NAMALWA (cell line): ENCODE measurements at places on chromosomes 5 and 9.

DNA sequence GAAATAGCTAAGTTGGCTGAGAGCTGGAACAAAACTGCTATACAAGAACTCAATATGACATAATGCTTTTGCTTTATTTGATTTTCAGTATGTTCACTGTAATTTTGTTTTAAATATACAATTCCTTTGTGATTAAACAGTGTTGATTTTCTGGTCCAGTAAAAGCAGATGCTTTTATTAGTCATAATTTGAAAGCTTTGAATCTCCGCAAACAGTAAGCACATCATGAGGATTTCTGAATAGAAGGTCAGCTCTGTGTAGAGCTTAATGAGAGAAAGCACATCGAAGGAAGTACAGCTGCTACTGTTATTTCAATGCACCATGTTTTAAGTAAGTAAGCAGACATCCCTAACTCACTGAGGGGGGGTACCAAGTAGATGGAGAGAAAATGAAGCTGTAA lies 701.3 kb upstream of the ACO1 start:
- DNase-seq, result no peak

- DNase-seq, result peak; percentile 38
Observed at GRCh38 chr9:77488439-77489126, 159.5 kb downstream of the GNA14 start.

- DNase-seq, result no peak
Observed at GRCh38 chr9:112599732-112600131, 113.1 kb downstream of the KIAA1958 start.

DNA sequence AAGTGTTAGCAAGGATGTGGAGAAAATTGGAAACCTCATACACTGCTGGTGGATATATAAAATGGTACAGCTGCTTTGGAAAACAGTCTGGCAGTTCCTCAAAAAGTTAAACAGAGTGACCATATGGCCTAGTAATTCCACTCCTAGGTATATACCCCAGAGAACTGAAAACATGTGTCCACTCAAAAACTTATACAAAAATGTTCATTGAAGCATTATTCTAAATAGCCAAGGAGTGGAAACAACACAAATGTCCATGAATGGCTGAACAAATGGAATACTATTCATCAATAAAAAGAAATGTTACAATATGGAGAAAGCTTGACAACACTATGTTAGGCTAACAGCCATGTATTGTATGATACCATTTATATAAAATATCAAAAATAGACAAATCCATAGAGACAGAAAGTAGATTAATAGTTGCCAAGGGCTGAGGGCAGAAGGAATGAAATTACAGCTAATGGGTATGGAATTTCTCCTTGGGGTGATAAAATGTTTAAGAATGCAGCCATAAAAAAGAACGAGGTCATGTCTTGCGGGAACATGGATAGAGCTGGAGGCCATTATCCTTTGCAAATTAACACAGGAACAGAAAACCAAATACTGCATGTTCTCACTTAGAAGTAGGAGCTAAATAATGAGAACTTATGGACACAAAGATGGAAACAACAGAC lies 33.6 kb upstream of the FBP1 start:
- DNase-seq, result no peak

DNA sequence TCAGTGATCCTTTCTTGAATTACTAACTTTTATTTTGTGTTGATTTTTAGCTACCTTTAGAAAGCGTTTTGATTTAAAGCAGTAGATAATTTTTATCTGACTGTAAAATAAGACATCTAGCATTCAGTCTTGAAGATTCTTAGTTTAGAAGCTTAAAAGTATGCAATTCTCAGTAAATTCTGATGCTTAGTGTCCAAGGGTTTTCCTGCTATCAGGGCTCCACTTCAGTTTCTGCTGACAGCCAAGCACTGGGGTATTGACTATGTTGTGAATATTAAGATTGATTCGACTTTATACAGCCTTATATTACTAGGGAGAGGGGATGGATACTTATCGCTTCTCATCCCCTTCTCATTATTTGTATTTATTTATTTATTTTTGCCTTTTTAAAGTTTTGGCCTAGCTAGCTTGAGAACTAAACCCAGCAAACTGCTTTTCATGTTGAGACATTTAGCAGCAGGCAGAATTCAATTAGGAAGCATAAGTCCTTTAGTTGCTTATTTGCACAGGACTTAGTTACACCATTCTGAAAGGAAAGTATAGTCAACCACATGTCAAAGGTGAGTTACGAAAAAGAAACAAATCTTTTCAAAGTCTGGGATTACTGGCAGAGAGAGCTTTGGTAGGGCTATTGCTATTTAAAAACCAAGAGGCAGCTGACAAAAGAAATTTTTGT lies 2.9 kb downstream of the PBX3 start:
- no peak for DNase-seq

- DNase-seq, result no peak
Observed at GRCh38 chr5:17852740-17853139, 218.5 kb downstream of the TAF11L14 start.

DNA sequence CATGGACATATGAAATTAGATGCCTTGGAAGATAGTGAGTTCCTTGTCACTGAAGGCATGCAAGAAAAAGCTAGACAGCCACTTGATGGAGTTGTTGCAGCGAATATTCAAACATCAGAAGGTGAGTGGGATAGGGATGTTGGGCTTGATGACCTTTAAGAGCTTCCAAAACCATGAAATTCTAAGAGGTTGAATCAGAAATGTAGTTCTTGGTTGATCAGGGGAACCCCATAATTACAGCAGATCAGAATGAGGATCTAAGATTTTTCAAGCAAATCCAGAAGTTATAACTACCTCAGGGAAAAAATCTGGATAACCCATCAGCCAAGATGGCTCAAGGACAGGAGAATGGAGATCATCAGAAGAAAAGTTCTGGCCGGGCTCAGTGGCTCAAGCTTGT lies 244.3 kb upstream of the NR4A3 start:
- no peak for DNase-seq

GRCh38 chr5:31133488-31133887 lies 60.0 kb upstream of the CDH6 start:
- no peak for DNase-seq

GRCh38 chr5:150583541-150584225 lies 56.8 kb upstream of the SYNPO start:
- DNase-seq, result no peak

DNA sequence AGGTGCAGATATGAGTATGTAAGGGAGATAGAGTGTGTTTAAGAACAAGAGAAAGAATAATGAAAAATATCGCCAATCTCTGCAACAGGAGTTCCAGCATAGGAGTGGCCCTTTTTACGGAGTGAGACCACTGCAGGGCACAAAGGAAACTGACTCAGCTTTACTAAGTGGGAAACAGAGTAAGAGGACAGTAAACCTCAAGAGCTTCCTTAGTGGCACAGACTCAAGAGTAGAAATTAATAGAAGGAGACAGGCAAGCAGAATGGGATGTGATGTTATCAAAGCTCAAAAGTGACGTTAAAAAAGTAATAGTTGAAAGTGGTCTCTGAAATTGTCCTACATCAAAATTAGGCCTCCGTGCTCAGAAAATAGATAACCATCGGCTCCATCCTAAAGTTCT lies 2.1 kb upstream of the SH3RF2 start:
- no peak for DNase-seq

DNA sequence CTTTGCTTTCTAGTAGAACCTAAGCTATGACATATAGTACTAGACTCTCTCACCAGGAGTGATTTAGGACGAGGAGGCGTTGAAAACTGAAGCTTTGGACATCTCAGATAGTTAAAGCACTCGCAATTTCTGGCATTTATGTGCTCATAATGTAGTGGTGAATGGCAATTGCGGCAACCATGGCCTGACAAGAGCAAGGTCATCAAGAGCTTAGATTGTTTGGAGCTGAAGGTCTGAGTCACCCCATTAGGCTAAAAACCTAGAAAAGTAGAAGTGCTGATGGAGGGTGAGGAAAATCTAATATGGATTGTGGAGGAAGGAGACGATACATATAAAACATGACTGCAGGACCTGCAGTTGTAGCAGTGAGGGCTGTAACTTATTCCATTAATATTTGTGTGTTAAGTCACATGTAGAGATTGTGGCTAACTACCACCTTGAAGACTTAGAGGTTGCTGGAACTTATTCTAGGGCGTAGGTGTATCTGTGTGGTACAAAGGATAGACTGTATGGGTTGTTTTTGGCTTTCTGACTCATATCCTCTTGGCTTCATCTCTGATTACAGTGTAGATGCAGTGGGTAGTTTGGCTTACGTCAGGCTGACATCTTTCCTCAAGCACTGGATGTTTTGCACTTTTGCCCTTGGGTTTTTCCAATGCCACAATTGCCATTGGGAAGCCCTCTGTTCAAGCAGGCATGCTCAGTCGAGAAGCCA lies 138.9 kb upstream of the CDKN2B start:
- no peak for DNase-seq

DNA sequence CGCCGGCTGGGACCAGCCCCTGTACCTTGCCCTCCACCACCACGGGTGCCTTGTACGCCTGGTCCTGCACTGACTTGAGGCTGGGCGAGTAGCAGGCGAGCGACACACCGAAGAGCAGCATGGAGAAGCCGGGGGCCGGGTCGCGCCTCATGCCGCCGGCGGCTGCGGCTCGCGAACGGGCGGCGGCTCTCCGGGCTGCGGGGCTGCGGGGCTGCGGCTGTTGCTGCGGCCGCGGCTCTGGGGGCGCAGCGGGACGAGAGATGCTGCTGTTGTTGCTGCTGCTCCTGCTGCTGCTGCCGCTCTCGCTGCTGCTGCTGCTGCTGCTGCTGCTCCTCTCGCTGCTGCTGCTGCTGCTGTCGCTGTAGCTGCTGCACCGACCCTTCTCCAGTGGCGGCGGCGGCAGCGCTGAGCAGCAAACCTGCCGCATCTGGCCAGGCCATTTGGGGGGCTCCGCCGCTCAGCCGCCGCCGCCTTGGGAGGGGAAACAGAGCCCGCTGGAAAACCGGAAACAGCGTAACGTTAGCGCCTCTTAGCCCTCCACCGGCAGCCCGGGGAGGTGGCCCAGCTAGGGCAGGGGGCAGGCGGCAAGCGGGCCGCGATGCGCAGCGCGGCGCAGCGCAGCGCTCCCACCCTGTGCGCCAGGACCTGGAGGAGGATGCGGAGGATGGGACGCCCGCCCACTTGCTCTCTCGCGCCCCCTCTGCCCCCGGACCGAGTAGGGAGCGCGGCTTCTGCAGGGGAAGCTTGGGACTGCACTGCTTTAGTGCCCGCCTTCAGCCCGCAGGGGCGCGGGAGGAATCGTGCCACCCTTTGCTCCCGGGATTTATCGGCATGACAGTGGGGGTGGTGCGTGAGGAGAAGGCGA lies at the start of gene NRG2:
TSS of gene NRG2 (minus strand) at position 657 of the 865 bp plus-strand sequence.
- DNase-seq, result no peak

GRCh38 chr5:81755320-81755719 lies 4.4 kb upstream of the SSBP2 start:
- no peak for DNase-seq

DNA sequence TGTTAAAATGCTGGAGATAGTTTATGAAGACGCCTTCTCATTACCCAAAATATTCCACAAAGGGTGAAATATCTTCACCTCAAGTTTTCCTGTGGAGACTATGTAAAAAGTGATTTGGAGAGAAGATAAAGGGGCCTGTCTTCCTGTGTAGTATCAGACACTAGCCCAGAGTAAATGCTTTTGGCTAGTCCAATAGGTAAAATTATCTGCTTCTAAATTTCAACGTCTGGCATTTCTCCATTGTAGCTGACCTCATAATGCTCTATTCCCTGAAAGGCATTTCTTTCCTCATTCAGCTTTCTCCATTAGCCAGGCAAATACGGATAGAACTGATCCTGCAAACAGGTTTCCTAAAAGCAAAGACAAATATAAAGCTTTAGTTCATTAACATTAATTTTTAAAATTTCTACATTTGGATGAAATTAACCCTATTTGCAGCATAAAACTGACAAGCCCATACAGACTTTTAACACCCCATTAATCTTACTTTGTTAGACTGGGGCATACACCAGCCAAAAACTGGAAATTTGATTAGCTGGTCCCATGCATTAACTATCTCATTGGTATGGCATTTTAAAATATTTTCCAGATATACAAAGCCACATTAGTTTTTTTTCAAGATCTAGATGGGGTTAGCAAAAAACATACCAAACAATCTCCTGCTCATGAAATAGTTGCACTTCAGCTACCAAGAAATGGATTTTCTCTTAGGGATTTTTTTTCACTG lies 548.8 kb downstream of the EFNA5 start:
- no peak for DNase-seq

DNA sequence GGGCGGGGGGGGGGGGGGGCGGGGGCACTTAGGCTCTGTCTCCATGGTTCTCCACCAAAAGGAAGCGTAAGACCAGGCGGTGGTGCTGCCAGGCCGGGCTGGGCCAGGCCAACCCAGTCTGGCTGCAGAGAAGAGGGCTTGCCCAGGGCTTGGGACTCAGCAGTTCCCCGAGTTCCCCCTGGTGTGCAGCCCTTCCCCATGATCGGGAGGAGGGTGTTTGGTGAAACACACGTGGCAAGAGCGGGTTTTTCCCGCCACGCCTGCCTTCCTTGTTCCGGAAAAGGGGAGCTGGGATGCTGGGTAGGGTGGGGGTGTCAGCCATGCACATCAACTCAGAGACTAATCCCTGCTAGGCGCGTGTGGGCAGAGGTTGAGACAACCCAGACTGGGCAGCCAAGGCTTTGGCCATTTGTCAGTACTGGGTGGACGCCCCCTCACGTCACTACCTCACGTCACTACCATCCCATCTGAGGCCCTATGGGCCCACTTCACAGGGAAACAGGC lies 32.9 kb downstream of the PRRX2 start:
- no peak for DNase-seq

GRCh38 chr5:116605310-116606070 lies 30.9 kb upstream of the SEMA6A start:
- no peak for DNase-seq

DNA sequence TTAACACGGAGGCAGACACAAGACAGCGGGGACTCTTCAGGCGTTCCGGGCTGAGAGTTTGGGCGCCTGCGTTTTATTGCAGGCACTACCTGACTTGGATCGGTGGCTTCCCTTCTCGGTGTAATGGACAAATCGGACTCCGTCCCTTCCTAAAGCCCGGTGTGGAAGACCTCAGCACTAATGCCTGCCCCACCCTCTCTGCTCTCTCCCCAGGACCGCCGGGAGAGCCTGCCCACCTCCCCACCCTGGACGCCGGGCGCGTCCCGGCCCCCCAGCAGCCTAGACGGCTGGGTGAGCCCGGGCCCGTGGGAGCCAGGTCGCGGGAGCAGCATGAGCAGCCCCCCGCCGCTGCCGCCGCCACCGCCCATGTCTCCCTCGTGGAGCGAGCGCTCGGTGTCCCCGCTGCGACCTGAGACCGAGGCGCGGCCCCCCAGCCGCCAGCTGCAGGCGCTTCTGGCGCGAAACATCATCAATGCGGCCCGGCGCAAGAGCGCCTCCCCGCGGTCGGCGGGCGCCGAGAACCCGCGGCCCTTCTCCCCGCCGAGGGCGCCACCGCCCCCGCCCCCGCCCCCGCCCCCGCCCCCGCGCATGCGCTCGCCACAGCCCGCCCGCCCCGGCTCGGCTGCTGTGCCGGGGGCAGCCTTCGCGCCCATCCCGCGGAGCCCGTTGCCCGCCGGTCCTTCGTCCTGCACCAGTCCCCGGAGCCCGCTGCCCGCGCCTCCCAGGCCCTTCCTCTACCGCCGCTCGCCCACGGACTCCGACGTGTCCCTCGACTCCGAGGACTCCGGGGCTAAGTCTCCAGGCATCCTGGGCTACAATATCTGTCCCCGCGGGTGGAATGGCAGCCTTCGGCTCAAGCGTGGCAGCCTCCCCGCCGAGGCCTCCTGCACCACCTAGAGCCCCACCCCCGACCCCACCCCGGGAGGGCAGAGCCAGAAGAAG lies 4.6 kb upstream of the MYOZ3 start:
- peak; percentile 80 for DNase-seq
